ENCODE measurements at places on chromosomes 2 and 18.

DNA sequence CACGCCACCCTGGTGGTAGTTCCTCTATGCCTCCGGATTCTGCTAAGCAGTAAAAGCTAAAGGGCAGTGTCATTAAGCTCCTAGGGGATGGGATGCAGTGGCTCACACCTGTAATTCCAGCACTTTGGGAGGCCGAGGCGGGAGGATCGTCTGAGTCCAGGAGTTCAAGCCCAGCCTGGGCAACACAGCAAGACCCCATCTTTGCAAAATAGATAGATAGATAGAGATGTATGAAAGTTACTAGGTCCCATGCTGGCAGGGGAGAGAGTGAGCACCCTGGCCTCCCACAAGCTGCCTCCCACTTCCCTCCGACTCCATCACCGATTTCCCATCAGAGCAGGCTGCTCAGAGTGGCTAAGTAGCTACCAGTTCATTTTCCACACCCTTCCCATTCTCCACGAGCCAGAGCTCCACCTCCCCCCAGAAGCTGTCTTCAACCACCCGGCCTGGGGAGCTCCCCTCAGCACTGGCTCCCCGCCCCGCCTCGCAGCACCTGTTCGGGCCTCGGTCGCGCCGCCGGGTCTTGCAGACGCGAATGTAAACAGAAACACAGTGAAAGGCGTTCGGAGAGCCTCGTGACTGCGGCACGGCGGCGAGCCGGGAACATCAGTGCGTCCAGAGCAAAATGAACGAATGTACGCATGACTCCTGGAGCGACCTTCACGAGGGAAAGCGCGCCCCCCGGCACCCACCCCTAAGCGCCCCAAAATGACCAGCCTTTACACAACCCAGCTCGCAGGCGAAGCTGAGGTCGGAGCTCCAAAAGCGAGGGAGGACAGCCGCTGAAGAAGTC, 598 bp upstream of the CEP68 start:
- DNase-seq, result no peak

DNA sequence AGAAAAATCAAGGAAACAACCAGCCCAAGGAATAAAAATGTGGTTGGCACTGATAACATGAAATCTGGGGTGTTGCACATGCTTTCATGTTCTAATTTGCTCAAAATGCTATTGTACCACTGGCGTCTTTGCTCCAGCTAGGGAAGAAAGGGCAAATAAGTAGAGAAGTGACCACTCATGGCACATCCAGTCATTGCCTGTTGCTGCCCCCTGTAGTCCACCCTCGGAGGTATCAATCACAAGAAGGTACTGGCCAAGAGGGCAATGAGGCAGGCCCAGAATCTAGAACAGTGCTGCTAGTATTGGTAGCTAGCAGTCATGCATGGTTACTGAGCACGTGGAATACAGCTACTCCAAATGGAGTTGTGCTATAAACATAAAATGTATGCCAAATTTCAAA, 213.4 kb downstream of the CDCA7 start:
- no peak for DNase-seq

GRCh38 chr2:178287652-178288344, 93.5 kb downstream of the OSBPL6 start:
- DNase-seq, result no peak

DNA sequence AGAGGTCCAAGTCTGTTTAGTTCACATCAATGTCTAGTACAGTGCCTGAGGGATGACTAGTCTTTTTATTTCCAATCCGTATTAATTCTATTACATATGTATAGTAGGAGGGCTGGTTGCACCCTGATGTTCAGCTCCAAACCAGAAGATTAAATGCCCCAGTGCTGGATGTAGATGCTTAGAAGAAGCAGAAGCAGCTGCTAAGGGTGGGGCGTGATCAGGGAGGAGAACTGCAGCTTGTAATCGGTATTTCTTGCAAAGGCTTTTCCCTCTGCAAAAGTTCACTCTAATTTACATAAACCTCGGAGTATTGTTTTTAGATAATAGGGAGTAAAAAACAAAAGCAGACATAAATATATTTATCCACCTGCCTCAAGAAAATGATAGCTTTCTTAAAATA, 145.3 kb upstream of the ITGA4 start:
- no peak for DNase-seq

GRCh38 chr2:64675860-64676259, 22.1 kb upstream of the SERTAD2 start:
- peak; percentile 65 for DNase-seq

DNA sequence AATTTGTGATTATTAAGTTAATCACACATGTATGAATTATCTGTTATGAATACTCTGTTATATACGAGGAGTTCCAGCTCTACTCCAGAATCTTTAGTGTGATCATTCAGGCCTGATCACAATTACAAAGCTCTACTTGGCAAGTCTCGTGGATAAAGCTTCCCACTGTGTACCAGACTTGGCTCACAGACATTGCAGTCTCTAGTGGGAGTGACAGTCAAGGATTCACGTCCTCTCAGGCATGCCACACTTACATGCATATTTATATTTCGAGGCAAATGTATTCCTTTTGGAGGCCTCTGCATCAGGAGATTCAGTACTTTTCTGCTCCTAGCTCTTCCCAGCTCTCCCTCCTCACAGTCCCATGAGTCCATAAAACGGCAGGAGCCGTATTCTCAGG, 403.4 kb upstream of the CDH7 start:
- no peak for DNase-seq

DNA sequence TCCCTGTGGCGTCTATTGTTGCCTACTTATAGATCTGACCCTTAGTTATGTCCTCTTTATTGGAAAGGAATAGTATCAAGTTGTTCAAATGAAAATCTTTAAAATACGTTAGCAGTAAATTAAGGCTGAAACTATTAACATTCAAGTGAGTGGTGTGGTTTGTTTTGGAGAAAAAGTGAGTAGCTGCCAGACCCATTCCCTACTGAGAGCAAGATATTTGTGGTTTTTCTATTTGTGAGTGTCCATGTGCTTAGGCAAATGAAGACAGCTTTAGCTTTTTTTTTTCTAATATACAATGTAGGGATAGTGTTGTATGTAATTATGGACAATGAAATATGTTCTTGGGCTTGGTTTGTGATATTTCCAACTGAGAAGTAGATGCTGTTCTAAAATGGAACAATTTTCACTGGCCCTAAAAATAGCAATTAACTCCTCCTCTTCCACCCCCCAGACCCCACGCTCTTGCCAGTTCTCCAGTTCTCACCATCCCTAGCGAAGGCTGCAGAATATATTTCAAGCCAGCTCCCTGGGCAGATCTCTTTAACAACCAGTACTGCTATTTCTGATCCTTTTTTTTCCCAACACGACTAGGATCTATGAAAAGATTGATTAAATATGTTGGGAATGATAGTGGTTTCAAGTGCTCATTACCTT, 83.1 kb downstream of the CCDC85A start:
- no peak for DNase-seq

DNA sequence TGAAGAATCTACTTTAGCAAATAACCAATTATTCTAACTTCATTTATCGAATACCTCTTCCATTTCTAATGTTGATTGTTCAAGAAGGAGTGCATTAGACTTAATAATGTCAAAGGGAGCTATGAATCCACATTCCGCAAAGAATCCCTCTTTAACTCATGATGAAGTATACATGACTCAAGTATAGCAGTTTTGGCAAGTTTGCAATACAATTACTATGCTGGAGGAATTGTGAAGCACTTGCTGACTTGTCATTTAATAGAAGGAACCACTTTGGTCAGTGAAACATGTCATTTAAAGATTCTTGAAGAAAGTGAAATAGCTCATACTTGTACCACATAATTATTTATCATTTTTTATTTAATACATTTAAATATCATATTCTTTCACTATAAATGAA, 125.1 kb downstream of the SLC39A10 start:
- DNase-seq, result no peak

- DNase-seq, result no peak
These were observed at the start of gene UGT1A3 for GRCh38 chr2:233728723-233729301. Gene UGT1A3 (plus strand): TSS chr2:233729042. CDS start chr2:233729127, 85 bp downstream.

DNA sequence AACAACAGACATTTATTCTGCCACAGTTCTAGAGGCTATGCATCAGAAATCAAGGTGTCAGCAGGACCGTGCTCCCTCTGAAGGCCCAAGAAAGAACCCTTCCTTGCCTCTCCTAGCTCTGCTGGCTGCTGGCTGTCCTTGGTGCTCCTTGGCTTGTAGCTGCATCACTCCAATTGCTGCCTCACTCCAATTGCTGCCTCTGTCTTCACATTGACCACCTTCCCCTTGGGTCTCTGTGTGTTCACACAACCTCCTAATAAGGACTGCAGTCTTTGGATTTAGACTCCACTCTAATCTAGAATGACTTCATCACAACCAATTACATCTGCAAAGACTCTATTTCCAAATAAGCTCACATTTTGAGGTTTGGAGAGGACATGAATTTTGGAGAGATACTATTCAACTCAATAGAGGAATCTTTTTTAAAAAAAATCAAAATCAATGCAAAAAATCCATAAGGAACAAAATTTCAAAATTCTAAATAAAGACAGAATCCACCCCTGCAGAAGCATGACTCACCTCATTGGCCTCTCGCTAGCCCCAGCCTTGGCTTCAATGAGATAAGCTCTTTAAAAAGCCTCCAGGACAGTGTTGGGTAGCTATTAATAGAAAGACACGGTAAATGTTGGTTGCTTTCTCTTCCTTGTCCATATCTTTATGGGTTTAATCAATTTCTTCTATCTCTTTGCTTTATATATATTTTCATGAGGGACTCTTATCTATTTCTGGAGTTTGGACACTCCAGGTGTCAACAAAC, 267.6 kb upstream of the MGAT5 start:
- no peak for DNase-seq

- DNase-seq, result no peak
These were observed 79.8 kb downstream of the UGGT1 start for GRCh38 chr2:128170776-128171175.

GRCh38 chr2:33047939-33048338, 101.2 kb downstream of the LTBP1 start:
- no peak for DNase-seq

- DNase-seq, result peak; percentile 41
These were observed 22.7 kb upstream of the GMPPA start for GRCh38 chr2:219475697-219476651.

- DNase-seq, result no peak
These were observed 20.6 kb downstream of the MPPE1 start for GRCh38 chr18:11887328-11888128.

DNA sequence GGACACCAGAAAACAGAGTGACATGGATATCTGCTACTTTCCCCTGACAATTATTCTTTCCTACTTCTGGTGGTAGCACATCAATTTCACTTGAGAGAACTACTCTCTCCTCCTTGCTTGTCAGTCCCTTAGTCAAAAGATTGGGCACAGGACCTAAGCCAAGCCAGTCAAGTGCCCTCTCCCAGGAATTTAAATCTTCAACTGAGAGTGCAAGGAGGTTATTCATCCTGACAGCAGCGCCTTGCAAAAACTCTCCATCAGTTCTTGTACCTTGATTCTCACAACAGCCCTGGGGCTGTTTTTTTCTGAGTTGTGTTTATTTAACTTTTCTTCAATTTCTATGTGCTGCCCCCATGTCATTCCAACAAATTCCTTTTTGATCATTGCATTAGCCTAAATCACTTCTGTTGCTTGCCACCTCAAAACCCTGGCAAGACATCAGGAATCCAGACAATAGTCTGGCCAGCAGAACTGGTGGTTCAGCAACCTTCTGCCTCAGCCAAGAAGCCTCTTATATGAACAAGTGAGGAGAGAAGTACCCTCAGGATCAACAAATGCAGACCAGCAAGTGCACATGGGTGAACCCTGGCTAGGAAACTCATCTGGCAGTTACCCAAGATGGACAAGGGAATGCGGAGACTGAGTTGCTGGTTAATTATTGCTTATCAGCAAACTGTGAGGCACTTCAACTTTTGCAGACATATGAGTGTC, 19.4 kb downstream of the COL4A3 start:
- no peak for DNase-seq

GRCh38 chr2:56531668-56532420, 348.1 kb downstream of the CCDC85A start:
- no peak for DNase-seq

- DNase-seq, result no peak
These were observed 179.5 kb downstream of the EIPR1 start for GRCh38 chr2:3198119-3198518.

- peak; percentile 82 for DNase-seq
These were observed 92.2 kb downstream of the STPG4 start for GRCh38 chr2:47062681-47063537.

GRCh38 chr2:217836901-217837491, 165.8 kb downstream of the TNS1 start:
- DNase-seq, result peak; percentile 21

- no peak for DNase-seq
These were observed 334.6 kb upstream of the VRK2 start for GRCh38 chr2:57711991-57712390.

DNA sequence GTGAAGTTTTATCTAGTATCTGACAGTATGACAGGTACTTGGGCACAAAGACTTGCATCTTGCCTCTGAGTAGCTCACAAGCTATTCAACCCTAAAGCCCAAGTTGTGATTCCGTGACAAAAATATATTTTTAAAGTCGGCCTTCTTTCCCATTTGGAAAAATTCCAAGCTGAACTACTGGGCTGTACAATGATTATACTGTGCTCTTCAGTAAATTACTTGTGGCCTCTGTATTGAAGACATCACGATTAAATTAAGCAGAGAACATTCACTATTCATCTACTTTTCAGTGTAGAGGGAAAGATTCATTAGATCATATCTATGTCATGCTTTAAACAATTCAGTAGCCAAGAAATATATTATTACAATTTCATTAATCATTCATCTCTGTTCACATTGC, 282.2 kb downstream of the CDH2 start:
- no peak for DNase-seq

DNA sequence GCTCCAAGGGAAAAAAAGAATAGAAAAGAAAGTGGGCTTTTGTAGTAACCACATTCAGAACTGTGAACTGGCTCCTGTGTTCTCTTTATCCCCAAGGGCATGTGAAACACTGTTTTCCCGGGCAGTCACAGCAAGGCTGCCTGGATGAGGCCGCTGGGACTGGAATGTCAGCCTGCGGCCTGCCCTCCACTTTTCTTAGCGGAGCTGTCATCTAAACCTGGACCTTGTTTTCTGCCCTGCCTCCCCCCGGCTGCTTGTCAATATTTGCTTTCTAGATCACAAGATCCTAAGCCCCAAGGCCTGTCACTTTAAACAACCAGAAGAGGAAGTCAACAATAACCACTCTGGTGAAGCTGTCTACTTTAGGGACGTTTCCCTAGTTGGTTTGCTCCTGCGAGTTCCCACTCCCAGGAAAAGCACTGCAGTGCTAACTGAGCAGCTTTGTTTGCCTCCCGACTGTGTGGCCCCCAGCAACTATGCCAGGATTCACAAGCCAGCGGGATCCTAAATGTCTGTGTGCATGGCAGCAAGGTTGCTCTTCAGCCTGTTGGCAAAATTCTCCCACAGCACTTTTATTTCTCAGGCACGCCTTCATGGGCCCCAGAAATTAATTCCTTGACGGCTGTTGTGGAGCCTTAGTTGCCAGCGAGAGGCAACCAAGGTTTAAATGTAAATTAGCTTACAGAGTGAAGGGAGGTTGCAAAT, 30.6 kb downstream of the SOWAHC start:
- DNase-seq, result no peak

GRCh38 chr2:46332686-46333281, 35.6 kb downstream of the EPAS1 start:
- no peak for DNase-seq

- no peak for DNase-seq
These were observed 35.7 kb downstream of the INHBB start for GRCh38 chr2:120381661-120382060.

All from caudate nucleus (tissue), 63 donors.